ENCODE measurements at places on chromosomes 11 and 22. TPM values are rescaled to one million over a fixed set of nuclear protein-coding genes. Genes with fewer than 3 reads are reported as not detected.
A peak's percentile ranks its signal among the peaks of the same experiment; 100 is the strongest.

DNA sequence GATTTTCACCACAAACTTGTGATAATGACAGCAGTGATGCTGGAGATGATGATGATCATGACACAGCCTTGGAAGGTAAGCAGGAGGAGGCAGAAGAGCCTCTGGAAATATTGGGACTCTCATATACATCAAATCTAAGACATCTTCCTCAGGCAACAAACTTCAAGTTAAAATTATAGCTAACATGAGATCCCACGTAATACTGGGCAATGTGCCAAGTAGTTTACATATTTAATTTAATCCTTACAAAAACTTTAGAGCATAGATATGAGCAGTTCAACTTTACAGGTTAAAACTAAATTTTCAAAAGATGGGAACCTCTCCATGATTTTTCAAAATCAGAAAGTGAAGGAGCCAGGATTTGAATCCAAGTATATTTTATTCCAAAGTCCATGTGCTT lies 19.0 kb downstream of the OR52B2 start:
- no peaks in the 10 kb centered on the region for H3K27me3 ChIP-seq
- no peak overlapping the region for H3K27ac ChIP-seq
- H3K4me3 ChIP-seq = no peak overlapping the region
- no peaks in the 10 kb centered on the region for H3K4me1 ChIP-seq

The INPP5J gene
- not detected for total RNA-seq

The JOSD1 gene
- total RNA-seq = 74.0 TPM

DNA sequence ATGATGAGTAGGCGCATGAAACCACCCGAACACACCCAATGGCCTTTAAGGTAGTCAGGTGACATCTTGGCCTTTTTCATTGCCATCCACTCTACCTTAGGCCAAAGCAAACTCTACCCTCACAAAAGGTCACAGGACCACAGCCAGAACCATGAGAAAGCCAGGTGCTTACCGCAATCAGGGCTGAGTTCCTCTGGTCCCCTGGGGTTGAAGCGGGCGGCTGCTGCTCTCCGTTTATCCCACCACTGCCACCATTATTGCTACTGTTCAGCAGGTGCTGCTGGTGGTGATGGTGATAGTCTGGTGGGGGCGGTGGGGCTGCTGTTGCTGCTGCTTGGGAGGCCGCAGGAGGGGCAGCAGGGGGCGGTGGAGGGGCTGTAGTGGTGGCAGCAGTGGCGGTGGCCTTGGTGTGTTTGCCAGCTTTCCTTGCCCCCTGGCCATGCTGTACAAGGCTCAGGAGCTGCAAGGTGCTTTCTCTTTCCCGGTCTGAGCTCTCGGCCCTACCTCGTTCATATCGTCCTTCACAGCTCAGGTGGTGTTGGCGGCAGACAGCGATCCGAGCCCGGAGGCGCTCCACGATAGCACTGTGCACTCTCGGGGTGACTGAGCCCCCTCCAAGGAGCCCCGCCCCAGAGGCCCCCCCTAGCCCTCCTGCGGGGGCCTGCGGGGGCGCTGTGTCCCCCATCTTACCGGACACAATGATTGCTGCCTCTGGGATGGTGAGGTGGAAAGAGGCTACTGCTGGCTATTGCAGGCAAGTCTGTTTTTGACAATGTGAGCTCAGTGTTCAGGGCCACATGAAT lies 1.6 kb downstream of the MAML2 start:
- peaks cover 11% of the 10 kb centered on the region for H3K36me3 ChIP-seq
- peak overlapping the region; percentile 92 for H3K27ac ChIP-seq
- H3K4me1 ChIP-seq = peaks cover 46% of the 10 kb centered on the region
- DNase-seq = peak; percentile 89
- H3K4me3 ChIP-seq = peak overlapping the region; percentile 92

DNA sequence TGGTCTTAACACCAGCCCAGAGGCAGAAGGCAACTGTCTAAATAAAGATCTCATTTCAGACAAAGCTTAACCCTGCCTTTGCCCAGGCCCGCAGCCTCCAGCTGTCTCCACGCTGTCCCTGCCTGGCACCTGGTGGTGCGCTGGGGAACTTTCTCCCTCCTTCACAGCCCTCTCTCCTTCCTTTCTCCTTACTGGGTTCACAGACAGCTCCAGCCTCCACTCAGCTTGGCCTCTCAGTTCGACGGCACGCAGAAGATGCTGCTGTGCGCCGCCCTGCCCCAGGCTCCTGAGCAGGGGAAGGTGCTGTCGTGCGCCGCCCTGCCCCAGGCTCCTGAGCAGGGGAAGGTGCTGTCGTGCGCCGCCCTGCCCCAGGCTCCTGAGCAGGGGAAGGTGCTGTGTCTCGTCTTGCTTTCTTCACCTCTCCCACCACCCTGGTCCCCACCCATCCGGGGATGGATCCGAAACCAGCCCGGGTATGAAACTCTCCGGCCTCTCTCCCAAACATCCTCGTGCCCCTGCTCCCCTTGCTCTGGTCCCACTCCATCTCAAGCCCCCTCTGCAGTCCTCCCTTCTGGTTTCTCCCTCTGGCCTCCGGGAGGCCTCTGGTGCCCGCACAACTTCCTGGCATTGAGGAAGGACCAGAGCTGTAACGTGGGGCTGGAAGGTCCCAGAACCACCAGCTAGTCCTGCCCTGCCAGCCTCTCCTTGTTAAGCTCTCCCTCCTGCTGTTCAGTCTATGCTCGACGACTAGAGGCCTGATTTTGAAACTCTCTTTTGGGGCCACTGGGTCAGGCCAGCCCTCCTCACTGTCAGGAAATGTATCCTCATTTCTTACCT lies 22.9 kb upstream of the JAM3 start:
- peak; percentile 50 for DNase-seq
- H3K27me3 ChIP-seq = peaks cover 17% of the 10 kb centered on the region
- no peaks in the 10 kb centered on the region for H3K36me3 ChIP-seq
- H3K27ac ChIP-seq = no peak overlapping the region
- no peak overlapping the region for H3K4me3 ChIP-seq

The OR2AG1 gene
- total RNA-seq = not detected

- H3K36me3 ChIP-seq = no peaks in the 10 kb centered on the region
- H3K27me3 ChIP-seq = no peaks in the 10 kb centered on the region
- no peak overlapping the region for H3K4me3 ChIP-seq
- no peaks in the 10 kb centered on the region for H3K4me1 ChIP-seq
- DNase-seq = no peak
Measured at GRCh38 chr22:35140879-35141745, 75.2 kb downstream of the ISX start.

- H3K4me3 ChIP-seq = no peak overlapping the region
- H3K27me3 ChIP-seq = no peaks in the 10 kb centered on the region
- DNase-seq = no peak
Measured at GRCh38 chr11:20415432-20415831, 27.9 kb downstream of the PRMT3 start.

The ZFTA gene
- total RNA-seq = 2.6 TPM

DNA sequence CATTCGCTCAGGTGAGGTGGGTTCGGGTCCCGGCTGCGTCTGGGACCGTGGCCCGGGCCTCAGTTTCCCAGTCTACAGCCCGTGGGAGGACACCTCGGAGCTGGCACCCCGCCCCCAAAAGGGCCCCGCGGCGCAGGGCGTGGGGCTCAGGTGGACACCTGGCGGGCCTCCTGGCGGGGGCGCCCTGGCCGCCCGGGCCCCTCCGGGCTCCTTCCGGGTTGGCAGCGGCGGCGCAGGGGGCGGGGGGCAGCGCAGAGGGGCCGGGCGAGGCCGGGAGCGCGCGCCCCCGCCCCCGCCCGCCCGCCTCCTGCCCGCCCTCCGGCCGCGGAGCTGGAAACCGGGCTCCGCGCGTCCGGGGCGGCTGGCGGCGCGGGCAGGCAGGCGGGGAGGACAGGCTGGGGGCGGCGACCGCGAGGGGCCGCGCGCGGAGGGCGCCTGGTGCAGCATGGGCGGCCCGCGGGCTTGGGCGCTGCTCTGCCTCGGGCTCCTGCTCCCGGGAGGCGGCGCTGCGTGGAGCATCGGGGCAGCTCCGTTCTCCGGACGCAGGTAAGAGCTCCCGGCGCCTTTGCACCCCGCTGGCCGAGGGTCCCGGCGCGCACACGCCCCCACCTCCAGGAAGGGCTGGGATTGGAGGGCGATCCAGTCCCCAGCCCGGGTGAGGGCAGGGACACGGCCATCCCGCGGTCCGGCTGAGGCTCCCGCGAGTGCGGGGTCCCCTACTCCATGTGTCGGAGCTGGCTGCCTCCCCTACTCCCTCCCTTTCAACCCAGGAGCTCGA lies at the start of gene EMID1:
Gene EMID1 (plus strand): TSS at position 303 of the 778 bp plus-strand sequence. CDS start 143 bp downstream, at position 446.
- no peak for DNase-seq
- no peak within 1 kb of the TSS for H3K4me3 ChIP-seq
- peaks cover 45% of the 10 kb centered on the region for H3K27me3 ChIP-seq
- H3K4me1 ChIP-seq = peaks cover 32% of the 10 kb centered on the region

- H3K36me3 ChIP-seq = no peaks in the 10 kb centered on the region
- no peaks in the 10 kb centered on the region for H3K27me3 ChIP-seq
Measured at GRCh38 chr22:47388331-47388730, 625.9 kb downstream of the TBC1D22A start.

GRCh38 chr22:49693416-49693815 lies 134.3 kb downstream of the BRD1 start:
- H3K36me3 ChIP-seq = no peaks in the 10 kb centered on the region
- peak; percentile 27 for DNase-seq
- no peaks in the 10 kb centered on the region for H3K4me1 ChIP-seq
- no peak overlapping the region for H3K4me3 ChIP-seq

All from activated CD8-positive, alpha-beta memory T cell treated with anti-CD3 and anti-CD28 coated beads, Interleukin-2, amount 10 ng/mL, durations not matched to agents 7 days and 5 days (primary cell).